GM12864 (cell line): ENCODE measurements at places on chromosomes 16 and 17.

DNA sequence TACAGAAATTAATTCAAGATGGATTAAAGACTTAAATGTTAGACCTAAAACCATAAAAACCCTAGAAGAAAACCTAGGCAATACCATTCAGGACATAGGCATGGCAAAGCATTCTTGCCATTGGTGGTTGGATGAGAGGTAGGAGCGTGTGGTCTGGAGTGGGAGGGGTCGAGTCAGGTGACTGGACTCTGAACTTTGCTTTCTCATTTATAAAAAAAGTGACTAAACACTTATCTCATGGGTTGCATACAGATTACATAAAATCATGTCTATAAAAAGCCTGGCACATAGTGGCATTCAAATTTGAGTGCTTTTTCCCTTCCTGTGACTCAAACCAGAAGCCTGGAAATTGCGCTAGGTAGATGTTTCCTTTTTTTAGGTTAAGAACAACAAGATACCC, 159.7 kb upstream of the SHISA6 start:
- no peak for DNase-seq

- DNase-seq = no peak
Measured at GRCh38 chr16:84848986-84849634, 29.3 kb downstream of the CRISPLD2 start.

DNA sequence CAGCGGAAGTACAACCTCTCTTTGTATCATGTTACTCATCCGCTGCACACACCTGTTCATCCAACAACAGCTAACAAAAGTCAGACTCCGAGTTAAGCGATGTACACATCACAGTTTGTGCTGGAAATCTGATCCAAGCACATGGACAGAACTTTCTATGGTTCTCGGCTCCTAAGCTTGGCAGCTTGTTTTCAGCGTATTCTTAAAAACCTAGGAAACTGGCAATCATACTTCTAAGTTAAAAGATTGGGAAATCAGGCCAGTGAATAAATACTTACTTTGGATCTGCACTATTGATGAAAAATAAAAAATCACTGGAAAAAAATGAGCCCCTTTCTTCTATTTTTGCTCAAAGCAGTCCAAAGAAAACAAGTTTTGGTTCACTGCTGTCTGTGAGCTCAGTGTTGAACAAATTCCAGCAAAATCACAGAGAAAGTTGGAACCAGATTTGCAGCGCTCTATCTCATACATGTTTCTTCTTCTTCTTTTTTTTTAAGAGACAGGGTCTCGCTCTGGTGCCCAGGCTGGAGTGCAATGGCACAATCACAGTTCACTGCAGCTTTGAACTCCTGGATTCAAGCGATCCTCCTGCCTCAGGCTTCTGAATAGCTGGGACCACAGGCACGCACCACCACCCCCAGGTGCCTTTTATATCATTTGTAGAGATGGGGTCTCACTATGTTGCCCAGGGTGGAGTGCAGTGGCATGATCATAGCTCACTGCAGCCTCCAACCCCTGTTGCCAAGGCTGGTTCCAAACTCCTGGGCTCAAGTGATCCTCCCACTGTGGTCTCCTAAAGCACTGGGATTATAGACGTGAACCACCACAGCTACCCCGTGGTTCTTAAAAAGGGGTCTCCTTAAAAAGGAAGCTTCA, 71.6 kb upstream of the CREBBP start:
- DNase-seq = no peak

GRCh38 chr16:84949772-84950436, 61.4 kb downstream of the ZDHHC7 start:
- DNase-seq = no peak

GRCh38 chr16:53007095-53007494, 45.6 kb downstream of the CHD9NB start:
- no peak for DNase-seq

- no peak for DNase-seq
Measured at GRCh38 chr17:51120357-51120738, 320 bp downstream of the SPAG9 start.

GRCh38 chr17:68344701-68345136, 53.4 kb downstream of the ARSG start:
- DNase-seq = no peak

DNA sequence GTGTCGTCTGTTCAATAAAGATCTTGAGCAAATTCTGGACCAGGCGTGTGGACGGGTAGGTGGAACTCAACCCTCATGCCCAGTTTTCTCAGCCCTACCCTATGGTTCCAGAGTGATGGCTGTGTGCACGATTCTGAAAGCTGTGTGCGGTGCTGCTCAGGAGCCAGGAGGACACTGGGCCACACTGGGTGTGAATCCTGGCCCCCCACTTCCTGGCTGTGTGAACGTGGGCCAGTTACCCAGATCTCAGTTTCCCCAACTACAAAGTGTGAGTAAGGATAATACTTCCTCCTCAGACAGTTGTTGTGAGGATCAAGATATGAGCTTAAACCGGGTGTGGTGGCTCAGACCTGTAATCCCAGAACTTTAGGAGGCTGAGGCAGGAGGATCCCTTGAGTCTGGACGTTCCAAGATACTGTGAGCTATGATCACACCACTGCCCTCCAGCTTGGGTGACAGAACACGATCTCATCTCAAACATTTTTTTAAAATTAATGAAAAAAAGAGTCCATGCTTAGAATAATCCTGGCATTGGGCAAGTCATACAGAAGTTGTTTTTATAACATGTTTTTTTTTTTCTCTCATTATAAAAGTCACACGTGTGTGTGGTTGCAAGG, 14.7 kb upstream of the MPRIP start:
- no peak for DNase-seq

DNA sequence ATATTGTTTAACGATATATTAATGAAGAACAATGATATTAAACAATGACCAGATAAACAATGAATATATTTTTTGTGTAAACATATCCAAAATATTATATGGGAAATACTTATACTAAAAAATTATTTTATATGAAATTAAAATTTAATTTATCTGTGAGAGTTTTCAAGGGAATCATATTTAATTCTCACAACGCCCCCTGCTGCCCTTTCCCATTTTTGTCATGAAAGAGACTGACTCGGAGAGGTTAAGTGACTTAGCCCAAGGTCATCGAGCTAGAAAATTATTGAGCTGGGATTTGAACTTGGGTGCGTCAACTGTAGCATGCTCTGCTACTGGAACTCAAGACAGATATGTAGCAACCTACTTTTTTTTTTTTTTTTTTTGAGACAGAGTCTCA, 7.2 kb upstream of the MYCBPAP start:
- no peak for DNase-seq
